ENCODE measurements at places on chromosomes 3 and 15.

DNA sequence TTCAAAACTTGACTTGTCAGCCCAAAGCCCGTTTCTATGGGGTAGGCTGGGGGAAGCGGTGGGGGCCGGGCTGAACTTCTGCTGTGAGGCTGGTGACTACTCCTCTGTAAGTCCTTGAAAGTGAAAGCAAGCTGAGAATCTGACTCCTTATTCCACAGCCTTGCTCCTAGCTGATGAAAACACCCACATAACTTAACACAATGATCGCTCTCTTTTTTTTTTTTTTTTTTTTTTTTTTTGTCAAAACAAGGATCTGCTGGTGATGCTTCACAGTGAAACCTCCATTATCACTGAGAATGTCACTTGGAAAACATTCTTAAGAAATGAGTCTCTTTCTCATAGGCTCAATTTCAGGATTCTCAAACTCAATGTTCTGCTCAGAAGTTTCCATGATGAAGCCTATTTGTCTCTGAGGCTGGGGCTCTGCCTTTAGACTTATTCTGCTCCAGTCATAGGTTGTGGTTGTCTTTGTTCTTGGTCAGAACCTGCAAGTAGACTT is 31.4 kb upstream of the TKT start:
- no peak for DNase-seq

GRCh38 chr15:80787316-80787715 is 8.1 kb downstream of the CEMIP start:
- no peak for DNase-seq

- no peak for DNase-seq
Observed at GRCh38 chr3:173703771-173704170, 306.2 kb downstream of the NLGN1 start.

DNA sequence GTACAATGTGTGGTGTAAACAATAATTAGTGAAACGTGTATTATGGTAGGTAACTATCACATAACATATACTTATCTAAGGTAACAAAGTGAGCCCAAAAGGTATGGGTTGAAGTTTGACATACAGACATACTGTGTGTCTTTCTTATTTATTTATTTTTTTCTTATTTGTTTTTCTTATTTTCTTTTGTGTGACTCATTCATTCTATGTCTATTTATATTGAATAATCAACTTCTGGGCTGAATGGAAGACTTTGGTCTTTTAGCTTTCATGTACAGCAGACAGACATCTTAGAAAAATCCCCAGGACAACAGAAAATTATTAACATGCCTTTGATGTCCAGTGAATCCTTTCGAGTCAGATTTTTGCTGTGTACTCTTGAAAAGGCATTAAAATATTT is 200.3 kb upstream of the SLC2A2 start:
- no peak for DNase-seq

DNA sequence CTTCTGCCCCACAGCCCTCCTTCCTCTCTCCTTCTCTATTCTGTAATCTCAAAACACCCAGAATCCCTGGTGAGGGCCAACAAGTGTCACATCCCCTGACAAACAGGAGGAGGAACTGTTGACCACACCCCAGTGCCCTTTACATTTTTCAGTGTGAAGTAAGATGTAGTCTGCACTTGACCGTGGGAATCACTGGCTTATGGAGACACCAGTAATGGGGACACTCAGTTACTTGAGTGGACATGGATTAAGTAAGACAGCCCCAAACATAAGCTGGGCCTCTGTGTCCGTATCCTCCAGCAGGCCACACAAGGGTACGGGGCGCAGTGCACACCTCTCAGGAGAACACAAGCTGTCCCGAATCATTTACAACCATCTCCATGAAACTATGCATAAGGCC is 28.4 kb upstream of the LIMD1 start:
- no peak for DNase-seq

GRCh38 chr15:40992241-40992741 is 39.0 kb downstream of the CHAC1 start:
- DNase-seq = no peak

DNA sequence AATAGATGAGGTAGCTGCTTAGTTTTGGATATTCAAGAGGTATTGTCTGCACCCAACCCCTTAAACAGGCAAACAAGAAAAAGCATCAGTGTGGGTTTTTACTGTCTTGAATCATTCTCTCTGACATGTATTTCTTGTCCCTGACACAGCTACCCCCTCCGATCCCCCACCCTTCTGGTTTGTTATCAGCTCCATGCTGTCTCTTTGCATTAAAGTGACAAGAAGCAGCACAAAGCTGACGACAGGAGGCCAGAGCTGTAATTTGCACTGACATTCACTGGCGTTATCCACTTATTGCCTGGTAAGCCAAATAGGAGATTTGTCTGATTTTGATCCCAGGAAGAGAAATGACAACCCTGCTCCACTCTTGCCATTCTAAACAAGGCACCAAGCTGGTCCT is 83.3 kb upstream of the SNRK start:
- DNase-seq = no peak

DNA sequence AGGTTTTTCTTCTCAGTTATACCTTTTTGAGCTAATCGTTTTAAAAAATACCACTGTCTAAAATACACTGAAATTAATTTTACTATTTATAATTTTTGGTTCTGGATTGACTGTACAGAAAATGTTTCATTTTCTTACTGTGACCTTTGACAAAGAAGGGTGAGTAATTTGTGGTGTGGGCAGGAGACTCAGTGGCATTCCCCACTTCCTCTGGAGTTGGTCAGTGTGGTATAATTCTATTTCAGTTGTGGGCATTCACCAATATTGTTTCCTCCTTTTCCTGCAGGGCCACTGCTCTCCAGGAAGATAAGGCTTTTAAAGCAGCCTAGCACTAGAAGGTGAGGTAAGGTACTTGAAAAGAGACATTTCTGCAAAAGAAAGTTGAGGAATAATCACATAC is 6.5 kb downstream of the DAG1 start:
- DNase-seq = no peak

GRCh38 chr3:15113471-15113870 is 14.5 kb upstream of the RBSN start:
- no peak for DNase-seq

DNA sequence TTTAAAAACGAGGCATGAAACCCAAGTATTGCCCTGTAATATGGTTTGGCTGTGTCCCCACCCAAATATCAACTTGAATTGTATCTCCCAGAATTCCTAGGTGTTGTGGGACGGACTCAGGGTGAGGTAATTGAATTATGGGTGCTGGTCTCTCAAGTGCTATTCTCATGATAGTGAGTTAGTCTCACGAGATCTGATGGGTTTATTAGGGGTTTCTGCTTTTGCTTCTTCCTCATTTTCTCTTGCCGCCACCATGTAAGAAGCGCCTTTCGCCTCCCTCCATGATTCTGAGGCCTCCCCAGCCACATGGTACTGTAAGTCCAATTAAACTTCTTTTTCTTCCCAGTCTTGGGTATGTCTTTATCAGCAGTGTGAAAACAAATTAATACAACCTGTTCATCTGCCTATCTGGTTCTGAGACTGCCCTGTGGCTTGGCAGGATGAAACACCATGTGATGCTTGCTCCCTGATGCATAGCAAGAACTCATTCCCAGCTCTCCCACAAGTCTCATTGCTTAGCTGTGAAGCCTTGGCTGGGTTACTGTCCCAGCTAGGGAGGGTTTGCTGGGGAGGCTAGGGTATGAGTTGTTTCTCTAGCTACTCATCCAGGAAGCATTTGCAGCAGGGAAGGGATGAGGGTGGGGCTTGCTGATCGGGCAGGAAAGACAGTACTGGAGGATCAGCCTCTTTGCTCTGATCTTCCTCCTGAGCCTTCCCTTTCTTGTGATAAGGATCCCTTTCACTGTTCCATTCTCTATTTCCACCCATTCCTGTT is 3.7 kb upstream of the SQOR start:
- no peak for DNase-seq

DNA sequence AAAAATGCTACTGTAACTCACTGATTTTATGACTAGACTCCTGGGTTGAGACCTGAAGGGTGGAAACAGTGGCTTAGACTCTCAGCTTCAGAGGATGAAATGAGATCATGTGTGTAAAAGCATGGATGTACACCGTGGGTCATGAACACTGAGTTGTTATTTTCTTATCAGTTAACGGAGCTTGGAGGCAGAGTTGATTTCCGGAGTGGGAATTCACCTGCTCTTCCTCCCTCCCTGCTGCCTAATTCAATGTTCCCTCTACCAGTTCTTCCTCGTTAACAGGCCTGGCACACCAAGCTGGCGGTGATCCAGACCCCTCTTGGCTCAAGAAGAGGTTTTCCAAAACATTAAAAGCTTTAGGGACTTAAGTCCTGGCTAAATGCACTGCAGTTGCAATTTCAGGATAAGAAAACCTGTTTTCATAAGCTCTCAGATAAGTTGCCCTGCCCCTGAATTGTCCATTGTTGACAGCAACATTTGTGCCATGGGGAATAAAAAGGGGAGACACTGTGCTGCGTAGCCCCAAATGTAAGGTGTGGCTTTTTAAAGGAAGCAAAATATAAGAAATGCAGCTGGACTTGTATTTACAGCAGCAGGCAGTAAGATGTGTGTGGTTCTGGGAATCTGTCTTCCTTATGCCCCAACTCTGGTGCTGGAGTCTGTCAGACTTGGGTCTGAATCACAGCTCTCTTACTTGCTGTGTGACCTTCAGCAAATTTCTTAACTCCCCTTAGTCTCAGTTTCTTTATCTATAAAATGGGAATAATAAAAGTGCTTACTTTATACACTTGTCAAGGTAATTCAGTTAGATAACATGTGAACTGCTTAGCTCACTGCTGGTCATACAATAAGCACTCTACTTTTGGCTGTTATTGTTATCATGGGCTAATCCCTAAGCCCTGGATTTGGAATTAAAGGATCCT is 9.9 kb downstream of the PDIA5 start:
- DNase-seq = no peak

DNA sequence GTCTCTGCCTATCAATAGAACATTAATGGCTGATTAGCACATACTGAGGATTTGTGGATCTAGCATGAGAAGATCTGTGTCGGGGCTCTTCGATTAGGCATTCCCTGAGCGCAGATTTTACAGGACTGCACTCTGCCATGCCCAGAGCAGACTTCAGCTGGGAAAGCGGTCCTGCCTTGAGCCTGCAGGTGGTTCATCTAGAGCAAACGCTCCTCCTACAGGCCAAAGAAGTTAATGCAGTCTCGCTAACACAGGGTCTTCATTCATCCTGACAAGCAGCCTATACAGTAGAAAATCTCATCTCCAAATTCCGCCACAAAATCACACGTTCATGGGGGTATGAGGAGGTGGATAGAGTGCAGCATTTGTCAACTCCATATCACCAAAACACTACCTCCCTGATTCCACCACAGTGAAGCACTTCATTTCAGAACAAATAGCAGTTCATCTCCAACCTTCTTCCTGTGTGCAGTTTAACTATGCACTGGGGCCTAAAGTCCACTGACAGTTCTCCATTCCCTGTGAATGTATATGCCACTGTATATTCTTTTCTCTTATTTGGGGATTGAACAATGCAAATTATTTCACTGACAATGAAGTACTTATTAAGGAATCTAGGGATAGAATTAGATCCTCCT is 405.8 kb downstream of the IGSF11 start:
- no peak for DNase-seq
